T-helper 2 cell (primary cell): ENCODE measurements at places on chromosomes 11 and 22.
A peak's percentile ranks its signal among the peaks of the same experiment; 100 is the strongest.

- no peak for DNase-seq
Measured at GRCh38 chr11:2565447-2566222, 120.8 kb downstream of the KCNQ1 start.

DNA sequence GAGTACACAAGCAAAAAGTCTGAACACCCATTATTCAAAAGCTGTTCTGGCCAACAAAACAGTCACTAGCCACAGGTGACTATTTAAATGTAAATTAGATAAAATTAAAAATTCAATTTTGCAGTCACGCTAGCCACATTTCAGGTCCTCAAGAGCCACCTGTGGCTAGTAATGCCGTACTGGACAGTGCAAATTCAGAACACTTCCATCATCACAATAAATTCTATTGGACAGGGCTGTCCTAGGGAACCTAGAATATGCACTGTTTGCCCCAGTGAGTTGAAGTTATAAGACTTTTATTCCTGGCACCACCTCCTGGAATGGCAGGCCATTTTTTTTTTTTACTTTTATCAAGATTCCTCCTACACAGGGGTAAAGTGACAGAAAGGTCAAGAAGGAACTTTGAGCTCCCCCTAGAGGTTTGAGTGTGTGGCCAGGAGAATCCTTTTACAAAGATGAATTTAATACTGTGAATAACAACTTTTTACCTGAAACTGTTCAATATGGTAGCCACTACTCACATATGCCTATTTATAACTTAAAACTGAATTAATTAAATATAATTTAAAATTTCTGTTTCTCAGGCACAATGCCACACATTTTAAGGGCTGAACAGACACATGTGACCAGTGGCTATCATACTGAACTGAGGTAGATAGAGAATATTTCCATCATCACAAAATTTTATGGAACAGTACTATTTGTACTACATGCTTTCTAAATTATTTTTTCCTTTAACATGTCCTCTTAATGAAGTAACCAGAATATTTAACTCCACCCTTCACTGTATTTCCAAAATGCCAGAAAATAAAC lies 6.5 kb downstream of the MSANTD2 start:
- no peak for DNase-seq

- DNase-seq, result no peak
Measured at GRCh38 chr11:92790926-92791616, 178.4 kb upstream of the MTNR1B start.

- peak; percentile 71 for DNase-seq
Measured at GRCh38 chr22:20243537-20244249, 24.4 kb downstream of the RTN4R start.

GRCh38 chr11:28168718-28169117 lies 60.5 kb downstream of the METTL15 start:
- no peak for DNase-seq

DNA sequence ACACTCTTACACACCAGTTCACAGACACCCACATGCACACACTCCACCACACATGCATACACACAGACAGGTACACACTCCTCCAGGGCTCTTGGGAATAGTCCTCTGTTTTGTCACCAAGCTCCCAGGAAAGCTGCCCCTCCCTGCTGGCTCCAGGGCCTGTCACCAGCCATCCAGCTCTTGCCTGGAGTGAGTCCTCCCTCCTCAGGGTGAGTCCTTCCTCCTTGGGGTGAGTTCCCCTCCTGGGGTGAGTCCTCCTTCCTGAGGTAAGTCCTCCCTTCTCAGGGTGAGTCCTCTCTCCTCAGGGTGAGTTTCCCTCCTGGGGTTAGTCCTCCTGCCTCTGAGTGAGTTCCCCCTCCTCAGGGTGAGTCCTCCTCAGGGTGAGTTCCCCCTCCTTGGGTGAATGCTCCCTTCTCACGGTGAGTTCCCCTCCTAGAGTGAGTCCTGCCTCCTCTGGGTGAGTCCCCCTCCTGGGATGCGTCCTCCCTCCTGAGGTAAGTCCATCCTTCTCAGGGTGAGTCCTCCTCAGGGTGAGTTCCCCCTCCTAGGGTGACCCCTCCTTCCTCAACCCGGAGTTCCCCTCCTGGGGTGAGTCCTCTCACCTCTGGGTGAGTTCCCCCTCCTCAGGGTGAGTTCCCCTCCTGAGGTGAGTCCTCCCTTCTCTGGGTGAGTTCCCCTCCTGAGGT lies 100.6 kb upstream of the FGF3 start:
- DNase-seq, result no peak

DNA sequence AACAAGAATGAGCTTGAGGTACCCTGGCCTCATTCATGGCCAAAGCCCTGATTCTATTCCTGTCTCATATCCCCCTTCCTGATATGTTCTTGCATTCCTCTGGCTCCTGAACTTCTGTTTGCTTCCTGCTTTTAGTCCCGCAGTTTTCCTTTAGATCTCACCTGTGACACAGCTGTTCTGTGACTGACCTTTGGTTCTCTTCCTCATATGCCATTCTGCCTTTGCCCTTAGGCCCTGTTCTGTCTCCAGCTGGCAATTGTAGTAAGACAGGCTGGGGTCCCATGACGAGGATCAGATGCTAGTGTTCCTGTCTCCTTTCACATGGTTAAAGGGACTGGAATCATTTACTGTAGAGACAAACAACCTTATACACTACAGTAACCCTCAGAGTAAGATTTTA lies 59.0 kb upstream of the PDE3B start:
- DNase-seq, result no peak

DNA sequence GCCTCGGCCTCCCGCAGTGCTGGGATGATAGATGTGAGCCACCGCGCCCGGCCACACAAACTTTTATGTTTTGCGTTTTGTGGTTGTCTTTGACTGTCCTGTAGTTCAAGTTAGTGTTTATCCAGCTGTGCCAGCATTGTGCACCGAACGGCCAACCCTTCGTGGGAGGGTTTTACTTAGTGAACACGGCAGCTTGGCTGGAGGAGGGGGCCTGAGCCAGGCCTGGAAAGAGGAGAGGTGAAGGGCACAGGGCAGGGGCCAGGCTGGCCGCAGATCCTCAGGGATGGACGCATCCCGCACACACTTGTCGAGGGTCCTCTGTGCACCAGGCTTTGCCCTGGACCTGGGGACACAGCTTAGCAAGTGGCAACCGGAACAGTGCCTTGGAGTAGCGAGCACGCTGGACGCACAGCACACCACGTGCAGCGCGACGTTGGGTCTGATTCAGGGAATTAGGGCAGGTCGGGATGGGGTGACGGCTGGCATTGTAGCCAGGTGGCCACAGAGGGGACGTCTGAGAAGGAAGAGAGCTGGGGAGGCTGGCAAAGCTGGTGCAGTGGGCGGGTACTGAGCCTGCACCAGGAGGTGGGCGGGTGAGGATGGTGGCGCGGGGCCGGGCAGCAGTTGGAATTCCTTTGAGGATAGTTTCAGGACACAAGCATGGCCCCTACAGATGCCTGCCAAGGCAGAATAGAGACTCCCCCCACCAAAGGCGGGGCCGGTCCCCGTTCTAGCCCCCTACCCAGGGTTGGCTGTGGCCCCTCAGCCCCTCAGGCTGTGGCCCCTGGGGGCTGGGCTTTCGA lies 13.4 kb downstream of the EPS8L2 start:
- DNase-seq, result no peak

DNA sequence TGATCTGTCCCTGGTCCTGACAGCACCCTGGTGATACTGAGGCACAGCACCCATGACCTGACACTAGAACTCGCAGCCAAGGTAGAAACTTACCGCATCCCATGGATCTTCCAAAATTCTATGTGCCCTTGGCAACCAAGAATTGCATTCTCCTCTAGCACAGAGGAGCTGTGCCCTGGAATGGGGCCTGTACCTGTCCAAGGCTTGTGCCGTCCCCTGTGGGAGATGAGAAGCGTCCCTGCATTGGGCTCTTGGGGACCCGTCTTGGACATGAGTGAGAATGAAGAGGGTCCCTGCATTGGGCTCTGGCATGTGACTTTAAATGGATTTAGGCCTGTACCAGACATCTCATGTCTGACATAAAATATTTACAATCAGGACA lies 67.1 kb downstream of the GGTLC2 start:
- DNase-seq, result no peak

- DNase-seq, result no peak
Measured at GRCh38 chr11:10695833-10696232, 2.3 kb upstream of the IRAG1 start.

DNA sequence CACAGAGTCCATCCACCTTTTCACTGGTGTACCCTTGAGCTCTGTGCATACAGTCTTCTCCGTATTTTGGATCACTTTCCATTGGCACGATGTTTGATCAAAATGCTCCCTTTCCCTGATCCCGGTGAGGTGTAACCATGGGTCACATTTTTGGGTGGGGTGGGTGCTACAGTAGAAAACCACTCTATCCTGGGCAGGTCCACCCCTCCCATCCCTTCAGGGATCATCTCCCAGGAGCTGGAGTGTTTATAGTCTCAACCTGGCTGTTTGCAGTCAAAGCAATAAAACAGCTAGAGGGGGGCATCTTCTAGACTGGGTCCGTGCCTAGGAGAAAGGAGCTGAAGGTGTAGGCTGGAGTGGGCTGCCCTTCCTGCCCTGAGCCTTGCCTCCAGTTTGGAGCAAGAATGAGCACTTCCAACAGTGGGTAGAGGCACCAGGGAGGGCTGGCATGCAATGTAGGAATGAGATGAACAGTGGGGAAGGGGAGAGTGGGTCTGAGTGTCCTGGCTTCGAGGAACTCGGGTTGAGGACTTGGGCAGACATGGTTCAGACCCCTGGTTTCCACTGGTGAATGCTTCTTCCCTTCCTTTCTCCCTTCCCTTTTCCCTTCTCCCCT lies 38.8 kb downstream of the RNF141 start:
- DNase-seq, result no peak

GRCh38 chr11:76307396-76307795 lies 73.5 kb downstream of the THAP12 start:
- no peak for DNase-seq

DNA sequence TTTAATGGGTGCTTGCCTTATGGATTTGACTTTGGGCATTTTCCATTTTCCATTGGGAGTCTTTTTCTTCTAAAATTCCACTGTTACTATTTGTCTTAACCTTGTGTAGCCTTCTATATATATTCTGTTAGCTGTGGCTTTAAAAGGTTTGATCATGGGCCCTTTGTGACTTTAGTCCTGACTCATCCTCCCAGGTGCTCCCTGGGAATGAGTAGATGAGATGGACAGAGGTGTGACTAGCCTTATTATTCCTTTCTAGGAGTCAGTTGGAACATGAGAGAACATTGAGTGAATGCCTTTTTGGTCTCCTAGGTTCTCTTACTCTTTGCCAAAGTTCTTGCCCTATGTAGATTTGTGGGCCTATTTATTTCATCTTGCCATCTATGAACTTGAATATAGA lies 39.0 kb downstream of the DDX10 start:
- DNase-seq, result no peak

DNA sequence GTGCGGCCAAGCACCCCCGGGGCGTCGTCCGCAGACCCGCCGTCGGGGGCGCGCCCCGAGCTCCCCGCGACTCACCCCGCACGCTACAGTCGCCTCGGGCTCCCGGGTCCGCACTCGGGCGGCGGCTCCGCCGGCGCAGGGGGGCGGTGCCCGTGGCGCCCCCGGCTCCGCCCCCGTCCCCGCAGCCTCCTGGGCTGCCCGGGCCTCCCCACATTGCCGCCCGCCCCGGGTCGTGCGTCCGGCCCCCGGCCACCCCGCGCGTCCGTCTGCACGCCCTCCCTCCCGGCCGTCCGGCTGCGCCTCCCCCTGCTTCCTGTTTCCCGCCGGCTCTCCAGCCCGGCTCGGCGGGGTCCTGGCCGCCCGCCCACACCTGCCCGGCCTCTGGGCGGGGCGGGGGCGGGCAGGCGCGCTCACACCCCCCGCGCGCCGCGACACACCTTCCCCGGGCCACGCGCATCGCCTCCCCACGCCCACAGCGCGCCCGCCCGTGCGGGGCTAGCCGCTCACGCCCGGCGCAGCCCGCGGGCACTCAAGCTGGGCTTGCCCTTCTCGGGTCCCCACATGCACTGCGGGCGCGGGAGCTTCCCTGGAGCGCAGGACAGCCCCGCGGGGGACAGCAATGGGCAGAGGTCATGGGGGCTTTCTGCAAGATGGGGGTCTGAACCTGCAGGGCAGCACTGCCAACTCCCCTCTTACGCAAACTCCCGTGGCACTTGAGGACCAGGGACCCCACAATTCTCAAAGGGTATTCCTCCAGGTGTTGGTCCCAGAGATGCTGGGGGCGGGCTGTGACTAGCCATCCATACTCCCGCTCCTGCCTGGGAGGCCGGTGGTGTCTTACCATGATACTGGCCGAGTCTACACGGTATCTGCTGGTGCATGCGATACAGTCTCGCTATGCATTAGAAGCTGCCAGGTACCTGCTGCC lies at the start of gene CARD10:
Gene CARD10 (minus strand): TSS at position 148 of the 928 bp plus-strand sequence. CDS start 215 bp downstream, outside the sequence.
- no peak for DNase-seq

- no peak for DNase-seq
Measured at GRCh38 chr22:50625131-50625567, 2.8 kb downstream of the ARSA start.

DNA sequence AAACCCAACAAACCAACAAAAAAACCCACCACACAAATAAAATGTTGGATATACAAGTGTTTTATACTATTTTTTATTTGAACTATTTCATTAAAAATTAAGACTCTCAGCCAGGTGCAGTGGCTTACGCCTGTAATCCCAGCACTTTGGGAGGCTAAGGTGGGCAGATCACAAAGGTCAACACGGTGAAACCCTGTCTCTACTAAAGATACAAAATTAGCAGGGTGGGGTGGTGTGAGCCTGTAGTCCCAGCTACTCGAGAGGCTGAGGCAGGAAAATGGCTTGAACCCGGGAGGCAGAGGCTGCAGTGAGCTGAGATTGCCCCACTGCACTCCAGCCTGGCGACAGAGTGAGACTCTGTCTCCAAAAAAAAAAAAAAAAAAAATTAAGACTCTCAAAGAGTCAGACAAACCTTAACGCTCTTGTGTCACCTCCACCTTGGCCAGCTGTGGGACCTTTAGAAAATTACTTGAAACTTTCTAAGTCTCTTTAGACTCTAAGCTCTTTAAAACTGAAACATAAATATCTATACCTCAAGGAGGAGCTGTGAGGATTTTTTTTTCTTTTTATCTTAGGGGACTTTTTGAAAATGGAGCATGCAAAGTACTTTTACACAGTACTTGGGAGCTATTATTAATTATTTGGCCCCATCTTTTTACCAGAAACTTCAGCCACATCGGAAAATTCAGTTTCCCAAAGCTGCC lies 68.4 kb upstream of the CLNS1A start:
- DNase-seq, result no peak

DNA sequence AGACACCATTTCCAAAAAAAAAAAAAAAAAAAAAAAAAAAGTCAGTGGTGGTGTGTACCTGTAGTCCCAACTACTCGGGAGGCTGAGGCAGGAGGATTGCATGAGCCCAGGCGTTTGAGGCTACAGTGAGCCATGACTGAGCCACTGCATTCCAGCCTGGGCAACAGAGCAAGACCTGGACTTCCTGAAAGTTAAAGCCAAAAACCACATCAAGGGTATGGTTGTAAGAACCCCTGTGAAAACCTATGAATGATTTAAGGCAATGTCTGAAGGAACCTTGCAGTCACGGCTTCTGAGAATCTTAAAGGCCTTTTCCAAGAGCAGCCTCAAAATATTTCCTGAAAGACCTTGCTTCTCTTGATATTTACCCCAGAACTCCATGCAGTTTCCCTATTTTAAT lies 30.5 kb upstream of the MSANTD2 start:
- no peak for DNase-seq

DNA sequence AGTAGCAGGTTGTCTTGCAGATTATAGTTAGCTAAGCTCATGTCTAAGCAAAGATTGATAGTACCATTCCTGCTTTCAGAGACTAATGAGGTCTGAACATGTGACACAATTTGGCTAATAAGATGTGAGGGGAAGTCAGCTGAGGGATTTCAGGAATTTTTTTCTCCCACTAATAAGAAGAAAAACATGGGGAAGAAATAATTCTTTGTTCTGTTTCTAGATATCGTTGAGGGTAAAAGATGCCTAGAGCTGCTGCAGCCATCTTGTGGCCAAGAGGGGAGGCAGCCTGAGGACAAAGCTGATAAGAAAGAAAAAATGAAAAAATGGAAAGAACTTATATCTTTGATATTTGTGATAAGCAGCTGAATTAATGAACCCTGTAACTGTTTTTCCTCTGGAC lies 1334.4 kb downstream of the LRRC4C start:
- DNase-seq, result no peak
